ENCODE measurements at places on chromosomes 7 and 10. TPM values are rescaled to one million over a fixed set of nuclear protein-coding genes. Genes with fewer than 3 reads are reported as not detected.

- no peak for DNase-seq
Observed at GRCh38 chr10:31975157-31975765, 46.6 kb upstream of the ARHGAP12 start.

GRCh38 chr10:10431422-10432066 lies 586.1 kb upstream of the CELF2 start:
- DNase-seq = no peak

RAMP3 gene
- 54.1 TPM for total RNA-seq

DNA sequence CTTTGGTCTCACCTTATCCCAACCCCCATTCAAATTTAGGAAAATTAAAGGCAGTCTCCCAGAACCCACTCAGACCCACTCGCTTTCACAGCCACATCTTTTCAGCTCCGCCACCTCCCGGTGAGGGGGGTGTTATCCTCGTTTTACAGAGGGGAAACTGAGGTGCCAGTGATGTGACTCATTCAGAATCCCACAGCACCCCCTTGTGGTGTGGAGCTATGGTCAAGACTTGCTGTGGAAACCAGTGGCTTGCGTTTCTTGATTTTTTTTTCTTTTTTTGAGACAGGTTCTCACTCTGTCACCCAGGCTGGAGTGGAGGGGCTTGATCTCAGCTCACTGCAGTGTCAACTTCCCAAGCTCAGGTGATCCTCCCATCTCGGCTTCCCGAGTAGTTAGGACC lies 27.6 kb downstream of the SLC35G1 start:
- DNase-seq = no peak

- DNase-seq = no peak
Observed at GRCh38 chr10:934746-935406, 3.4 kb upstream of the LARP4B start.

NEURL1 gene
- 0.37 TPM for total RNA-seq

AGMO gene
- 1.9 TPM for total RNA-seq

Measured in posterior vena cava (tissue), 2 donors.